Activated naive CD4-positive, alpha-beta T cell treated with anti-CD3 and anti-CD28 coated beads, Interleukin-2, amount 50 U/mL, for 16 hours (primary cell): ENCODE measurements at places on chromosomes 5 and 9.

- no peak for DNase-seq
These were observed 9.5 kb downstream of the GZMK start for GRCh38 chr5:55033568-55033967.

GRCh38 chr5:169788168-169788567, 151.1 kb downstream of the DOCK2 start:
- no peak for DNase-seq

DNA sequence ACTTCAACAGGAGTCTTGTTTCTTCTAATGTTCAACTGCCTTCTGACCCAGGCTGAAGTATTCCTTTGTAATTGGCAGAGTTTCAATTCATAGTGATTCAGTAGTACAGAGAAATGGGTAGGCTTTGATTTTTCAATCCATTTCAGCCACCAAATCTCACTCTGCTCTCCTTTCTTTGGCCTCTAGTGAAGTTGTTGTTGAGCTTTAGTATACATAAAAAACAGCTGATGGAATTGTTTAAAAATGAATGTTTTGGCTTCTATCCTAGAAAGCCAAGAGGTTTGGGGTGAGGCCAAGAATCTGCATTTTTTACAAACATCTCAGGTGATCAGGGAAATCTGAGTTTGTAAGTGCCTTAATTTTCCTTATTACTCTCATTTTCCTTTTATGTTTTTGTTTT, 182.9 kb upstream of the MAP1B start:
- no peak for DNase-seq

GRCh38 chr9:97695995-97696802, 941 bp downstream of the XPA start:
- DNase-seq: no peak

GRCh38 chr9:91740701-91741100, 209.3 kb downstream of the ROR2 start:
- no peak for DNase-seq

- DNase-seq: no peak
These were observed 226.1 kb upstream of the NMUR2 start for GRCh38 chr5:152631221-152631620.

DNA sequence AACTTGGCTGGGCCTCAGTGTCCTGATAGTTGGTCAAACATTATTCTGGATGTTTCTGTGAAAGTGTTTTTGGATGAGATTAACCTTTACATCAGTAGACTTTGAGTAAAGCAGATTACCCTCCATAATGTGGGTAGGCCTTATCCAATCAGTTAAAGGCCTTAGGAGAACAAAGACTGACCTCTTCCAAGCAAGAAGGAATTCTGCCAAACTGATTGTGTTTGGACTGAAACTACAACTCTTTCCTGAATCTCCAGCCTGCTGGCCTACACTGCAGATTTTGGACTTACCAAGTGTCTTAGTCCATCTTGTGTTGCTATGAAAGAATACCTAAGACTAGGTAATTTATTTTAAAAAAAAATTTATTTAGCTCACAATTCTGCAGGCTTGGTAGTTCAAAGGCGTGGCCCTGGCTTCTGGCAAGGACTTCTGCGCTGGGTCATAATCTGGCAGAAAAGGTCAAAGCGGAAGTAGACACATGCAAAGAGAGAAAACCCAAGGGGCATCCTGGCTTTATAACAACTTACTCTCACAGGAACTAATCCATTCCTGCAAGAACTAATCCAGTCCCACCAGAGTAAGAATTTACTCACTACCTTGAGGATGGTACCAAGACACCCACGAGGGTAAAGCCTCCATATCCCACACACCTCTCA, 8.6 kb upstream of the ARHGEF37 start:
- no peak for DNase-seq

DNA sequence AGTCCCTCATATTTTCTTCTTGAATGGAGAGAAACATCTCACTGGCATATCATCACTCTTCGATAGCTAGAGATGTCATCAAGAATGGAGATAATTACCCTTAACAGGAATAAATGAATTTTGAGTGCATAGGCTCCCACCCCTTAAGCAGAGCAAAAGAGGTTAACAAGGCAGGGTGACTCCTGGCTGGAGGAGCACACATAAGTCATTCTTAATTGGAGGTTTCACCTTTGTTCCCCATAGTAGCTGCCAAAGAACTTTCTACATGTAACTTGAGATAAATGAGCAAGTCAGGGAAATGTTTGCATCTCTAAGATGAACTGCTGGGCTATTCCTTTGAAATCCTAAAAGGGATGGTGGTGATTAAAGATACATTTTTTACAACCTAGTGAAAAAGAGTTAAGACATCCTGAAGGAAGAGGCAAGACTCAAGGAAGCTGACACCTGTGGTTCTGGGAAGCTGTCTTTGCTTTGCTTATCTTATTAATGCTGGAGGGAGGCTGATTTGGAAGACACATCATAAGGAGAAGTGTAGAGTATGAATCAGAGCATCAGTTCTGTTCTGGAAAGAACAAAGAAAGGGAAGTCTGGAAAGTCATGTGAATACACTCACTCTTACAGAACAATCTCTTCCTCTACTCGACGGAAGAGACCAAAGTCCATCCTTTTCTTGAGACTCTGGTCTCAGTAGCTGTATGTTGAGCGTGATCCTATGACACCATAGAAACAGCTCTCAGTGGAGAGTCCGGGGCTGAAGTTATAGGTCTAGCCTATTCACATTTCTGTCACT, 326.3 kb downstream of the OSTF1 start:
- DNase-seq: no peak

DNA sequence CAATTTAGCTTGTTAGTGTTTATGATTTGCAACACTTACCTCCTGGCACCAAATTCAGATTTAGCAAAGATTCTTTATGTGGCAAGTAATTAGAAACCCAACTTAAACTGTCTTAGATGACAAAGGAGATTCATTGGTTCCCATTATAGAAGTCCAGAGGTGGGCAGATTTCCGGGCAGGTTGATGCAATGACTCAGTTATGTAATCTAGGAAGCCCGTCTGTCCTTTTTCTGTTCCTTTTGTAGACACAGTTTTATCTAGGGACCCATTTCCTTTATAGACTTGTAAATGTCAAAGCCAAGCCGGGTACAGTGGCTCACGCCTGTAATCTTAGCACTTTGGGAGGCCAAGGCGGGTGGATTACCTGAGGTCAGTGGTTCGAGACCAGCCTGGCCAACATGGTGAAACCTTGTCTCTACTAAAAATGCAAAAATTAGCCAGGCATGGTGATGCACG, 20.3 kb upstream of the ANKRD33B start:
- no peak for DNase-seq

- DNase-seq: no peak
These were observed 8.7 kb downstream of the LHX6 start for GRCh38 chr9:122219856-122220672.

GRCh38 chr5:71693828-71694427, 25.1 kb upstream of the CARTPT start:
- DNase-seq: no peak

- DNase-seq: no peak
These were observed 31.7 kb downstream of the FUBP3 start for GRCh38 chr9:130610862-130611707.

DNA sequence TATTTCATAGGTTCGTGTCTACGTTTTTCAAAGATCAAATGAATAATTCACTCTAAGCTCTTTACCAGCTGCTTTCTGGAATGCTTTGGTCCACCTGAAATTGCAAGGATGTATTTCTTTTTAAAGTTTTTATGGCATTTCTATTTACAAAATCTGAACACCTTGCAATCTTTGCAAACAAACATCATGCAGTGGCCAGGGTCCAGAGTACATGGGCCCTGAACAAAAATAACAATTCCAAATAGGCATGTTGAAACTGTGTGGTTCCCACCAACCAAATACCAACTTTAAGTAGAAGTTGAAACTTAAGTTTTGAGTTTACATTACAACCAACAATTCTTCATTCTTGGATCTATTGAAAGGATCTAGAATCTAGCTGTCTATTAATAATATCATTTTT, 180.1 kb upstream of the FTMT start:
- no peak for DNase-seq

- DNase-seq: no peak
These were observed 42.2 kb downstream of the PPP2R2B start for GRCh38 chr5:146836226-146836842.
